ENCODE measurements at places on chromosomes 4 and X. TPM values are rescaled to one million over a fixed set of nuclear protein-coding genes. Genes with fewer than 3 reads are reported as not detected.

- no peak for DNase-seq
These were observed 2.4 kb downstream of the ANKRD50 start for GRCh38 chr4:124710015-124710741.

DNA sequence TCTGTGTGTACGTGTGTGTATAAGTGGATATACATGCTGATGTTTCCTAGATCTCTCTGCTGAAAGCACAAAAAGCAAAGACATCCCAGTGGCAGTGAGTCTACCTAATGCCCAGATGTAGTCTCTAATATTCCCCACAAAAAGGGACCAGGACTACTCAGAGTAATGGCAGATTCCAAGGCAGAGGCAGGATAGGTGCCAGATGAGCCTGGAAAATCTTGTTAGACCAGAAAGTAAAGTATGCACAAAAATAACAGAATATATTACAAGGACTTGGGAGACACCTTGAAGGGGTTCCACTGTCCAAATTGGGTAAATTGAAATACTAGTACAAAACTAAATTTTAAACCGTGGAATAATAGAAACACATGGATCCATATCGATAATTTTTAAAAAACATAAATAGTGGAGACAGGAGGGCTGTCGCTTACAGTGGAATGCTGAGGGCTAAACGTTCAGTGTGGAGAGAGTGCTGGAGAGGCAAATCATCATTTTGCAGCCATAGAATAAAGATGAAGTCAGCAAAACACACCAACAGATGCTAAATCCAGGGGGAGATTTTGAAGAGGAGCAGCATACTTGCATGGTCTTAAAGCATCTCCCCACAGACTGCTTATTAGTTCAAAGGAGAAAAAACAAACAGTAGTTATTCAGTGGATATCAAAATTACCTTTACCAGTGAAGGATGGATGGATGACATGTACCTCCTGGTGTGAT is 123.4 kb upstream of the TSPAN5 start:
- DNase-seq, result no peak

GRCh38 chr4:166363198-166363597 is 490.2 kb downstream of the TLL1 start:
- DNase-seq, result no peak

DNA sequence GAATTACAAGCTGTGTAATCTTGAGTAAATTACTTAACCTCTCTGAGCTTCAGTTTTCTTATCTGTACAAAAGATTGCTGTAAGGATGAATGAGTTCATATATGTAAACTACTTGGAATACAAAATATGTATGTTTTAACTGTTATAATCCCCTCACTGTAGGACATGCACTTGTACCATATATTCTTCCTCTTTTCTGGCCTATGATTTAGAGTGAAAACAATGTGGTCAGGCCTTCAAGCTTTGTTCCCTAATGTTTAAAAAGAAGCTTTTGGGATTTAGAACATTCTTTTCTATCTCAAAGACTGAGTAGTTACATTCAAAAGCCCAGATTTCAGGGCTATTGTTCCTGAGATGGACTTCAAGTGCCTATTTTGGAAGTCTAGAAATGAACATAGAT is 26.7 kb upstream of the GPRIN3 start:
- no peak for DNase-seq

- DNase-seq, result no peak
These were observed 45.8 kb downstream of the AREG start for GRCh38 chr4:74490736-74491135.

DNA sequence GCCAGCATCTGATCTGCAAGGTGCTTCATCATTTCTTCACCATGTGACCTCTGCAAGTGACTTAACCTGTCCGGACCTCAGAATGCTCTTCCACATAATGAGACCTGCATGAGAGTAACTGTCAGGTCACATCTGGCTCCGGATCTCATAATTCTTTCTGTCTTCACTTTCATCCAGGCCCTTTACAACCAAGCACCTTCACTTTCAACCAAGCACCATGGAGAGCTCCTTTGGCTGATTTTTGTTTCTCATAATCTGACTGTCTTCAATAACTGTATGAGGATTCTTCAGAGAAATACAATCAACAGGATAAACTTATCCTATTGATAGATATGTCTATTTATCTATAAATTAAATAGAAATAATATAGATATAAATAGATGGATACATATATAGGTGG is 148.1 kb downstream of the VCX3A start:
- no peak for DNase-seq

- DNase-seq, result no peak
These were observed 153.7 kb downstream of the ATOH1 start for GRCh38 chr4:93982255-93982654.

DNA sequence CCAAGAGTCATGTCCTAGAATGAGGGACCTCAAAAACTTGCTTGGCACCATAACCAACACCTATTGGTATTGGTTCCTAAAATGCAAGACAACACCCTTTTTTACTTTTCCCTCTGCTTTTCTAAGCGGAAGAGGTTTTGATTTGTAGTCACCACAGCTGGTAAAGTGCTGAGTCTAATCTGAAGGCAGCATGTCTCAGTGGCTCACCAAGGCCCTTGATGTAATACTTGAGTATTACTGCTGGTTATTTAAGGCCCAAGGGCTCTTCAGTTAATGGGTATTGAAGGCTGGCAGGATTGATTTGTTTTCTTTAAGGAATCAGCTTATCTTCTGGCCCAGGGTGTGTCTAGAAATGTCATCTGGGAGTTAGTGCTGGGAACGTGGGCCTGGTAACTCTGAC is 735.1 kb downstream of the GLUD2 start:
- DNase-seq, result no peak

DNA sequence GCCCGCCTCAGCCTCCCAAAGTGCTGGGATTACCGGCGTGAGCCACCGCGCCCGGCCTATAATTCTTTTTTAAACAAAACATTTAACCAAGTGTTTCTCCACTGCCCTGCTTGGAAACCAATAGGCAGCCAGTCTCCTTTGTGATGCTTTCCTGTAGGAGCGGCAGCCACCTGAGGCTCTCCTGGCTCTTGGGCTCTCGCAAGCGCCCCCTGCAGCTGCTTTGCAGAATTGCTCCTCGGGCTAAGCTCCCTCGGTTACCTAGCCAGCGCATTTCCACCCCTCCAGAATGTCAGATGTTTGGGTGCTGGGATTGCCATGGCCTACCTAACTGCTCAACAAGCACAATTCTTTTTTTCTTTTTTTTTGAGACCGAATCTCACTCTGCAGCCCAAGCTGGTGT is 7.7 kb downstream of the S100P start:
- DNase-seq, result peak; percentile 91

DNA sequence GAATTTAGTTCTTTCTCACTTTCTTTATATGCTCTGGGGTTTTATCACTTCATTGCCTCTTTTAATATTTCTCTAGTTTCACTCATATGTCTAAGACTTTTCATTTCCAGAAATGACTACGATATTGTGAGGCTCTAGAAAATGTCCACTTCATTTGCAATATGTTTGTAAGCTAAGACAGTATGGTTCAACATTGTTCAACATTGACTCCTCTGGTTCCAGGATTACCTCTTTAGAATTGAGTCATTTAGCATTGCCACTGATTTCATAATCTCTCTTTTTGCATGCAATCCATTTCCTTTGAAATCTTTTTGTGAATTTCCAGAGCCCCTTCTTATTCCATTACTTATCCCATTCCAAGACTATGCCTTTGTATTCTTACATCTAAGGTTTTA is 32.3 kb downstream of the BBS12 start:
- no peak for DNase-seq

DNA sequence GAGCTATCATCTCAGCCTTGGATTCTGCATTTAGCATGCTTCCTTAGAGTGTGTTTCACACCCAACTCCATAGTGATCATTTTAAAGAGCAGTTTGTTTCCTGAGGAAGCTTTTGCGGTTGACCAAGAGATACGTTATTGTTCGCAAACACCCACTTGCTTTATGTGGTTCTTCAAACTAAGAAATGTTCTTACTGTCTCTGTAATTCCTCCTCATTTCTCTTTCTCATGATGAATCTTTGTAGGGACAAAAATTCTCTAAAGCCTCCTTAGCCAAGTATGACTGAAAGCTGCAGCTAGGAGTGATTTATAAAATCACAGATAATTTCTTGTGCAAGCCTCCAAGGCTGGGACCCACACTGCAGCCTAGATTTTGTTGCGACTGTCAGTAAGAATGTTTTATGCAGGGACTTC is 10.0 kb downstream of the TNIP3 start:
- no peak for DNase-seq

DNA sequence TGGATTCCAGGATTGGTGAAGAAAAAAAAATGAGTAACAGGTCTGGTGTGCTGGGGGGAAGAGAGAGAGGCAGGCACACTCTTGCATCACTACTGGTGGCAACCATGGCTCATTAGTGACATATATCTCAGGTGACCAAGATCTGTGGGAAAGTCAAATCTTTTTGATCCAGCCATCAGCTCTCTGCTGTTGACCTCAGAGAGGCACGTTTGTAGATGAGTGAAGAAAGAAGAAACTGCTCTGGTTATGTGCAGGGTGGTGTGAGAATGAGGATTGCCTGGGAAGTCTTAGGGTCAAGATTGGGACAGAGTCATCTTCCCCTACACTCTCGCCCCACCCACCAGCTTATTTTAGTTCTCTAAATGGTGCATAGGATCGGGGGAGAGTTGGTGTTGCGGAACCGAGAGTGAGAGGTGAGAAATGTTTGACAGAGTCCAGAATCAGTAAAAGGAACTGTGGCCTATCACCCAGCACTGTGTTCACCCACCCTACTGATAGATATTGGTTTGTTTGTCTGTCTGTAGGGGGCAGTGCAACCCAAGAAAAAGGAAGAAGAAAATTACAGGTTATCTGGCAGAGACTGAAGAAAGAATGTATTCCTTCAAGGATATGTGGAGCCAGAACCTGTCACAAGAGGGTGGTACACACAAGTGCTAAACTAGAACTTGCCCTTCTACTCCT is 21.9 kb downstream of the ARMCX6 start:
- peak; percentile 27 for DNase-seq

Gene SOWAHB
- total RNA-seq, result 0.13 TPM

Gene USP27X
- total RNA-seq, result 5.7 TPM

Gene ERVMER34-1
- total RNA-seq, result 15.5 TPM

Gene SUPT20HL2
- total RNA-seq, result not detected

Gene VGLL1
- total RNA-seq, result not detected

Gene CYTL1
- 1.7 TPM for total RNA-seq

Gene MAGED4
- total RNA-seq, result 79.1 TPM

Measured in H9 (cell line).